ENCODE measurements at places on chromosomes 13 and 19.

GRCh38 chr19:55442372-55442961 lies 633 bp downstream of the SHISA7 start:
- DNase-seq = no peak

DNA sequence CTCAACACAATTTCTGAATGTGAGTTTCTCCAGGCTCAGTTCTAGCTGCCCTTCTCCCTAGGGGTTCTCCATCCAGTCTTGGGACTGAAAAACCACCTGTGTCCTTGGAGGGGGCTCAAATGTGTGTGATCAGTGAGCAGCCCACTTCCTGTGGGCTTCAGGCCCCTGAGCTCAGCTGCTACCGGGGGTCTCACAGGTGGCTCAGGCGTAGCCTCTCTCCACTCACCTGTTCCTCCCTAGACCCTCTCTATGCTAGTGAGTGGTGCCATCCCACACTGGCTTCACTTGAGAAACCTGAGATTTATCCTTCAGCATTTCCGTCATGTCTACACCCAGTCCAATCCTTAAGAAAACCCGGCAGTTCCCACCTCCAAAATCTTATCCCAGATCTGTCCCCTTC lies 39.8 kb upstream of the GPI start:
- DNase-seq = no peak

GRCh38 chr13:32443111-32443510 lies 15.2 kb upstream of the N4BP2L1 start:
- peak; percentile 28 for DNase-seq

DNA sequence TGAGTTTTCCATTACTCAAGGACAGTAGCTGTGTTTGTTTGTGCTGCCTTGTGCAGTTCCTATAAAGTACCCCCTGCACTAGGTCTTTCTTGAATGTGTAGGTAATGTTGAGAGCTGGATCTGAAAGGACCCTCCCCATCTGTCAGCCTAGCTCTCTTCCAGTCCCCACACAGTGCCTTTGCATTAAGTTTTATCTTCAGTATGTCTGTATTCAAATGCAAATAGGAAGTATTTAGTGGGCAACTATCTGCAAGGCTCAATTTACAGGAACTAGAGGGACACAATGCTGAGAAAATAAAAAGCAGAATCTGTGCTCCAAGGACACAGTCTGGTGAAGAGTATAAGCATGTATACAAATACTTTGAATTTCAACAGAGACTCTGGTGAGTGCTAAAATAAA lies 558.5 kb downstream of the RFC3 start:
- no peak for DNase-seq

DNA sequence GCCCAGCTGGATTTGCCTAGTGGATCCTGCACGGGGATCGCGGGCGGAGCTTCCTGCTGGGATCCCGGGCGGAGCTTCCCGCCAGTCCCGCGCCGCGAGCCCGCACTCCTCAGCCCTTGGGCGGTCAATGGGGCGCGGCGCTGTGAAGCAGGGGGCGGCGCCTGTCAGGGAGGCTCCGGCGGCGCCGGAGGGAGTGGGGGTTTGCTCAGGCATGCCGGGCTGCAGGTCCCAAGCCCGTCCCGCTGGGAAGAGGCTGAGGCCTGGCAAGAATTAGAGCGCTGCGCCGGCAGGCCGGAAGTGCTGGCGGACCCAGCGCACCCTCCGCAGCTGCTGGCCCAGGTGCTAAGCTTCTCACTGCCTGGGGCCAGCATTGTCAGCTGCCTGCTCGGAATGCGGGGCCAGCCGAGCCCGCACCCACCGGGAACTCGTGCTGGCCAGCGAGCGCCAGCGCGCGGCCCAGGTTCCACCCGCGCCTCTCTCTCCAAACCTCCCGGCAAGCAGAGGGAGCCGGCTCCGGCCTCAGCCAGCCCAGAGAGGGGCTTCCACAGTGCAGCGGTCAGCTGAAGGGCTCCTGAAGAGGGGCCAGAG lies 119.6 kb downstream of the PRR20E start:
- no peak for DNase-seq

GRCh38 chr13:75774176-75774575 lies 138.0 kb downstream of the LMO7 start:
- DNase-seq = no peak

DNA sequence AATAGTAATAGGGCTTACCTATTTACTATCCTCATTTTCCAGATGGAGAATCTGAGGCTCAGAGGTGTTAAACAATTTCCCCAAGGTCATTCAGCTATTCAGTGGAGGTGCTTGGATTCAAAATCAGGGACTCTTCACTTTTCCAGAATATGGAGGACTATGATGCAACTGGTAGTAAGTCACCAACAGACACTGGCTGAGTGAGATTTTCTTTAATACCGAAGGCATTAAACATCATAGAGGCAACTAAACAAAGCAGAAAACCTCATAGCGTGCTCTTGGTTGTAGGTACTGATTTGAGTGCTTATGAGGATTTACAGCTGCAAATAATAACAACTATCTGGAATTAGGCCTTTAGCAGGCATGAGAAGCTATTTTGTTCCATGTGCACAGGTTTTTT lies 134.4 kb downstream of the DLEU7 start:
- DNase-seq = no peak

- peak; percentile 87 for DNase-seq
These were observed 77.8 kb downstream of the TUBGCP3 start for GRCh38 chr13:112510002-112510780.

GRCh38 chr13:114145722-114146121 lies 13.3 kb upstream of the RASA3 start:
- DNase-seq = no peak

GRCh38 chr19:53908106-53908934 lies 758 bp upstream of the CACNG7 start:
- DNase-seq = peak; percentile 66

DNA sequence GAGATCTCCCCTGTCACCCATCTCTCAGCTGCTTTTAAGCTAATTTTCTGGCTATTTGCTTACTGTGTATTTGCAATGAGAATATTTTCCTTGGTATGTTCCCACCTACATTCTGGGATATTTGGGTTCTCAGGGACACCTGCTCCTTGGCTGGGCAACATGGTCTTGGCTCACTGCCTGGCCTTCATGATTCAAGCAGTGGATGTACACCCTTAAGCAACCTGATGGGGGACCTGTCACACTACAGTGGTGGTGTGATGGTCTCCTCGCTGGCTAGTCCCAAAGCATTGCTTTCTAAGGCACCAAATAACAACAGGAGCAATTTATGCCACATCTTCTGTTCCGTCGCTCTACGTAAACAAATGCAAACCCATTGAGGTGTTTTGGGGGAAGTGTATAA lies 35.3 kb upstream of the RFC3 start:
- DNase-seq = no peak

DNA sequence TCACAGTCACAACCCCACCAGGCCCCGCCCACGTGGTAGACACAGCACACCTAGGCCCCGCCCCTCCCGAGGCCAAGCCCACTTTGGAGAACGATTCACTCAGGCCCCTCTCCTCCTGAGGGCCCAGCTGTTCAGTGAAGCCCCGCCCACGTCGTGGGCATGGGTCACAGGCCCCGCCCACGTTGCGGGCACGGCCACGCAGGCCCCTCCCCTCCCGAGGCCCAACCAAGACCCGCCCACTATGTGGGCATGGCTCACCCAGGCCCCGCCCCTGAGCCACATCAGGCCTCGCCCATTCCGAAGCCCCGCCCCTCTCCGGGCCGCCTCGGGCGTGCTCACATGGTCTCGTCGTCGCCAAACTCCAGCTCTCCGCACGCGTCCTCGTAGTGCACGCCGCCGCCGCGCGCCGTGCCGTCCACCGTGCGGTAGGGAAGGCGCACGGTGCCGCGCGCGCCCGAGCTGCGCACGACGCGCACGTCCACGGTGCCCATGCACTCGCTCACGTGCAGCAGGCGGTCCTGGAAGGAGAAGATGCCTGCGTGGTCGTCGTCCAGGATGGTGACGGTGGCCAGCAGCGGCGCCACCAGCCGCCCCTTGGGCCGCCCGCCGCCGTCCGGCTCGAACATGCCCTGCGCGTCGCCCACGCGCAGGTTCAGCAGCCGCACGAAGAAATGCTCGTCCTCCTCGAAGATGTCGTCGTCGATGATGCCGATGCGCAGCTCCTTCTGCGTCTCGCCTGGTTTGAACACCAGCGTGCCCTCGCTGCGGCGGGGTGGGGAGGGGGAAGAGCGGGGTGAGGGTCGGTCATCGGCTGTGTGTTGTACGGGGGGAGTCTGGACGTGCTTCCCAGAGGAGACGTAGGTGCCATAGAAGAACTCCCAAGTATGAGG lies 24.0 kb downstream of the SLC8A2 start:
- DNase-seq = peak; percentile 65

- DNase-seq = no peak
These were observed 139.9 kb downstream of the MRPL57 start for GRCh38 chr13:21316376-21316775.

GRCh38 chr13:37640499-37640898 lies 41.9 kb upstream of the POSTN start:
- peak; percentile 59 for DNase-seq

DNA sequence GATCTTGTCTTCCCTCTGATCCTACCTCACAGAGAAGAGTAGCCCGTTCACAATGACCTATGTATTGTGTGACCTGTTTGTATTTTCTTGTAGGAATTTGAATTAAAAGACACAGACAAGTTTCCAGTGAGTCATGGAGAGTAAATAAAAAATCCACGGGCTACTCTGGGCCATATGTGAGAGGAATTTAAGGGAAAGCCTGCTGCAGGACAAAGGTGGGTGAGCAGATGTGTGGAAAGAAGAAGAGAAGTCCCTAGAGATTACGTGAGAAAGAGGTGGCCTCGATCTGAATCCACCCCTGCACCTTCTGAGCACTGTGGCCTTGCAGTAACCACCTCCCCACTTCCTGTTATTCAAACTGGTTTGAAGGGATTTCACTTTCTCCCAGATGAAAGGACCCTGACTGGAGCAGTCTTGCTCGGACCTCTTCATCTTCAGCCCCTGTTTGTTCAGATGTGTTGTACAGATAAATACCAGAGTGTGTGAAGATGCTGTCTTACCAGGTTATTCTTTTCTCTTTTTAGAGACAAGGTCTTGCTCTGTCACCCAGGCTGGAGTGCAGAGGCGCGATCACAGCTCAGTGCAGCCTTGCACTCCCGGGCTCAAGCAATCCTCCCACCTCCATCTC lies 205.4 kb downstream of the PDS5B start:
- DNase-seq = no peak

Data from AG20443 (cell line).